ENCODE measurements at places on chromosomes 7 and 10.

GRCh38 chr7:67863911-67864310 lies 867.3 kb downstream of the TYW1 start:
- no peaks in the 10 kb centered on the region for H3K36me3 ChIP-seq
- H3K27ac ChIP-seq, result no peak overlapping the region
- no peaks in the 10 kb centered on the region for H3K4me1 ChIP-seq
- no peak for DNase-seq
- H3K4me3 ChIP-seq, result no peak overlapping the region

DNA sequence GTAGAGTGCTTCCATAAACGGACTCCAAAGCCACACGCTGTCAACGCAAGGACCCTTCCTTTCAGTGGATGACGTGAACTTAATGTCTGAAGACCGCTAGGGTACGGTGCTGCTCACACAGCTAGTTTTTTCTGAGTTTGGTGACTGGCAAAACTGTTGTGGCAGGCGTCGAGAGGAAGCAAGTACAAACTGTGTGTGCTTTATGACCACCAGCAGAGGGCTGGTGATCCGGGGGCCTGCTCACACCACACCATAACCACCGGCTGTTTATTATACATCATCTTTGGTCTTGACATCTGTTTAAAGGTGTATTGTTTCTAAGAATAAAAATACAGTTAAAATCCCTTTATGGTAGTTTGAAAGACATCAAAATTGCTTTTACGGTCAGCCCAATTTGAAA lies 37.1 kb upstream of the ATP6V0A4 start:
- H3K27ac ChIP-seq, result no peak overlapping the region
- DNase-seq, result no peak
- H3K4me3 ChIP-seq, result no peak overlapping the region
- H3K36me3 ChIP-seq, result no peaks in the 10 kb centered on the region
- peaks cover 4% of the 10 kb centered on the region for H3K27me3 ChIP-seq

- H3K27me3 ChIP-seq, result no peaks in the 10 kb centered on the region
- H3K4me1 ChIP-seq, result no peaks in the 10 kb centered on the region
- H3K4me3 ChIP-seq, result no peak overlapping the region
- H3K36me3 ChIP-seq, result no peaks in the 10 kb centered on the region
Observed at GRCh38 chr7:83011954-83012353, 150.7 kb downstream of the PCLO start.

DNA sequence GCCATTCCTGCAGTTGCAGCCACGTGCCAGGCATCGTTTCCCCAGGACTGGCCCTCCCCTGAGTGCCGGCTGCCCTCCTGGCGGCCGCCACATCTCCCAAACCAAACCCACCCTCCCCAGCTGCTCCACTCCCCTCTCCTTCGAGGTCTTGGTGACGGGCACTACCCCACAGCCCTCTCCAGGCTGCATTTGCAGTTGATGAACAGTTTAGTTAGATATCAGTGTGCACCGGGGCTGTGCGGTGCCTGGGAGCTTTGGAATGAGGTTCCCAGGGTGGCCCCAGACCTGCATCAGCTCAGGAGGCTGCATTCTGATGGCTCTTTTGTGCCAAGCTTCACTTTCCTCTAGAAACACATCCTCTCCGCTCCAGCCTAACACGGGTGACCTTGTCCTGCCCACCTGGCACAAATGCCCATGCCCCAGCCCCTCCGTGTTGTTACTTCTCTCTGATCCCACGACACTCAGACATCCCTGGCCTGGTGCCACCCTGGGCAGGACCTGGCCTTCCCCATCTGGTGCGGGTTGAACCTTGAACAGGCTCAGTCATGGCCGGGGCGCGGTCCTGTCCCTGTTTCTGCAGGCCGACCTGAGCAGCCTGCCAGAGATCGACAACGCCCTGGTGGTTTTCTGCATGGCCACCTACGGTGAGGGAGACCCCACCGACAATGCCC lies 14.5 kb downstream of the TMEM120A start:
- peaks cover 4% of the 10 kb centered on the region for H3K36me3 ChIP-seq
- H3K27ac ChIP-seq, result no peak overlapping the region
- no peaks in the 10 kb centered on the region for H3K4me1 ChIP-seq
- H3K4me3 ChIP-seq, result no peak overlapping the region

DNA sequence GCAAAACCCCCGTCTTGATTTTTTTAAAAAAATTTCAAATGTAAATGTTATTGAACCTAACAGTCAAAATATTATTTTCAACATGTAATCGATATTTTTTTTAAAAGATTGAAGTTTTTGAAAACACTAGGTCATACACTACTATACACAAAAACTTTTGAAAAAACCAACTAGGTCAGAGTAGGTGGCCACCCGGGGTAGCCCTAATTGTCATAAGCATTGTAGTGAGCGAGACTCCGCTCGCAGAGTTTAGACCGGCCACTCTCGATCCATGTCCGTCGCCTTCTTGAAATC lies 417 bp downstream of the RFC2 start:
- H3K27me3 ChIP-seq, result no peaks in the 10 kb centered on the region
- H3K27ac ChIP-seq, result peak overlapping the region; percentile 90
- peak overlapping the region; percentile 82 for H3K4me3 ChIP-seq
- peaks cover 10% of the 10 kb centered on the region for H3K4me1 ChIP-seq
- DNase-seq, result no peak

GRCh38 chr10:46220187-46220586 lies 66.6 kb upstream of the ANTXRL start:
- no peak overlapping the region for H3K27ac ChIP-seq
- H3K4me3 ChIP-seq, result no peak overlapping the region
- H3K4me1 ChIP-seq, result no peaks in the 10 kb centered on the region
- H3K27me3 ChIP-seq, result no peaks in the 10 kb centered on the region
- DNase-seq, result no peak

DNA sequence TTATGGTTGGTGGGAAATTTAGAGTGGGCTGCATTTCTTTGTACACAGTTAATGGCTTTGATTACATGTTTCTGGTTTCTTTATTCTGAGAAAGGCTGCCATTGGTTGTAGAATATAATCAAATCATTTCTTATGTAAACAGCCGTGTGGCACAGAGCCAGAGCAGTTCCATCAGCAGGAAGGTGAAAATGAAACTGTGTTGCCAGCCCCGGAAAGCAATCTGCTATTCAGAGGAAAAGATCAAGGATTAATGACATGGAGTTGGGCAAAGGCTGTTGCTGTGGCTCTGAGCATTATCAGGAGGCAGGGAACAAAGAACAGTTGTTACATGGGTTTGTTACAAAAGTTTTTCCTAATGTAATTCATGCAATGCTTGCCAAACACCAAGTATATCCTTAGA lies 74.2 kb upstream of the ZNF716 start:
- H3K4me3 ChIP-seq, result no peak overlapping the region
- H3K36me3 ChIP-seq, result no peaks in the 10 kb centered on the region
- no peak overlapping the region for H3K27ac ChIP-seq

DNA sequence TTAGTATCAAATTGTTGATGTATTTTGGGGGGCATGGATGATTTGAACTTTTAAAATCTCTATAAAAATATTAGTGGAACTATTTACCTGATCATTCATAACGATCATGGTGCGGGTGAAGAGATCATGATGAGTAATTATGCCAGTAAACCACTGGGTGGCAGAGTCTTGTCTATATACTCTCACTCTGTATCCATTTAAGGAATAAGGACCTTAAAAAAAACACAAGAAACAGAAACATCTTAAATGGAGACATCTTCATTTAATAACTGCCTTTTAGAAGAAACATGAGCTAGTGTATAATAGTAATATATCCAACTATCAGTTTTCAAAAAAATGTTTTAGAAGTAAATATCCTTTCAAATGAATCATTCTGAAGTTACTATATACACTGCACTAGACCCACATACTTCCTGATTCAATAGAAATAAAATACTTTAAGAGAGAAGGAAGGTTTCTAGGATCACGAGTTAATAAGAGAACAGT lies 84.0 kb downstream of the NRBF2 start:
- peaks cover 27% of the 10 kb centered on the region for H3K4me1 ChIP-seq
- no peaks in the 10 kb centered on the region for H3K27me3 ChIP-seq
- peaks cover 6% of the 10 kb centered on the region for H3K36me3 ChIP-seq
- peak; percentile 58 for DNase-seq
- H3K27ac ChIP-seq, result no peak overlapping the region

DNA sequence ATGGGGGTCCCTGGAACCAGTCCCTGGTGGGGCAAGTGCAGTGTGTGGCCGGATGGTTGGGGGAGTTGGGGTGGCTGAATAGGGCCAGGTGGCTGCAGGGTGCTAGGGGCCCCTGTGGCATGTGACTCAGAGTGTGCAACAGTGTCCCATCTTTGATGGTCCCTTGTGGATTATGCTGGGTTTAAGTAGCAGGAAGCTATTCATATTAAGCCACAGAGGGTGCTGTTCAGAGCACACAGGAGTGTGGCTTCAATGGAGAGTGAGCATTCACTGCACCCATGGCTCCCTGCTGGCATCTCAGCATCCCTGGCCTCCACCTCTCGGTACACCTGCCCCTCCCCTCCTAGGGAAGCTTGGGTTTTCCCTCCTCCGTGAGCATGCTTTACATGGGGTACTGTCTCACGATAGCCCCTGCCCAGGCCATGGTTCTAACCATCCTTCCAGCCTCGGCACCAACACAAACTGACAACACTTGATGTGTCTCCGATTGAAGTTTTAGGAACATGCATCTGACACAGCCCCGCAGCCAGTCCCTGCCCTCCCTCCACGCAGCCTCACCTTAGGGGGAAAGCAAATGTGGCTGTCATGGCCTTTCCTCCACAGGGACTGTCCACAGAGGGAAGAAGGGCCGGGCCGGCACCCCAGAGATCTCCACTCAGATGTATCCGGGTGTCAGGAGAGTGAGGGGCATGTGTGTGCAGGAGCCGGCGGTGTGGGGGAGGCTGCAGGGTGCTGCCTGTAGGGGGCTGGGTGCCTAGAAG lies 30.4 kb upstream of the PPIF start:
- no peaks in the 10 kb centered on the region for H3K27me3 ChIP-seq
- no peaks in the 10 kb centered on the region for H3K36me3 ChIP-seq

DNA sequence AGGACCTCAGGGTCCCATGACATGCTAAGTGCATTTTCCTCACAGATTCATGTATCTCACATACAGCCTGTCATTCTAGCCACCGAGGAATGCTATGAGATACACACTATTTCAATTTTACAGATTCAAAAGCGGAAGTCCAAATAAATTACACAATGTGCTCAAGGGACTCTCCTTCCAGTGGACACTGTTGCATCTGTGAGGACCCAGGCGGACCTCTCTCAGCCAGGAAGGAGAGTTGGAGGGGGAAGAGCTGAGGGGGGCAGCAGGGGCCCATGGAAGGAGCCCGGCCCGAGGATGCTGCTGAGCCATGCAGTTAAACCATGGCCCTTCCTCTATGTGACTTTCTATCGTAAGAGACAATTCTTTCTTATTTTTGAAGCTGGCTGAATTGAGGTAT lies 93.6 kb downstream of the VOPP1 start:
- H3K4me3 ChIP-seq, result no peak overlapping the region
- no peak for DNase-seq
- H3K27ac ChIP-seq, result no peak overlapping the region
- no peaks in the 10 kb centered on the region for H3K36me3 ChIP-seq
- H3K4me1 ChIP-seq, result peaks cover 53% of the 10 kb centered on the region

- no peaks in the 10 kb centered on the region for H3K4me1 ChIP-seq
- no peak for DNase-seq
- H3K36me3 ChIP-seq, result no peaks in the 10 kb centered on the region
- H3K4me3 ChIP-seq, result no peak overlapping the region
- H3K27me3 ChIP-seq, result no peaks in the 10 kb centered on the region
- H3K27ac ChIP-seq, result no peak overlapping the region
Observed at GRCh38 chr7:68423356-68423755, 1174.9 kb upstream of the AUTS2 start.

GRCh38 chr10:29358010-29358616 lies 69.2 kb downstream of the LYZL1 start:
- no peaks in the 10 kb centered on the region for H3K36me3 ChIP-seq
- H3K27ac ChIP-seq, result no peak overlapping the region
- no peaks in the 10 kb centered on the region for H3K4me1 ChIP-seq
- no peak overlapping the region for H3K4me3 ChIP-seq
- no peaks in the 10 kb centered on the region for H3K27me3 ChIP-seq

DNA sequence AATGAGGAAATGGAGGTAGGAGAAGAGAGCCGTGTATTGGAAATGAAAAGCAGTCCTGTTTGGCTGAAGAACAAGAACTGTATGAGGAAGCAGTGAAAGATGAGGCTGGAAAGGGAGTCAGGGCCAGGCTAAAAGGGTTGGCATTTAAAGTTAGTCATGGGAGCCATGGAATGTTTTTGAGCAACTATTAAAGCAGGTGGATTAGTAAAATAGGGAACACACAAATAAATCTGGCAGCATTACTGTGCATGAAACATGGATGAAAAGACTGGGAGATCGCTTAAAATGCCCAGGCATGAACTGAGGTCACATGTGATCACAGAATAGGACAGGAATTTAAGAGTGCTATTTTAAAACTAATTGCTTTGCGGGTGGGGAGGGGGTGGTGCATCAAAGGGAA lies 1.4 kb upstream of the IFRD1 start:
- DNase-seq, result no peak
- H3K36me3 ChIP-seq, result no peaks in the 10 kb centered on the region
- H3K27ac ChIP-seq, result no peak overlapping the region
- no peak overlapping the region for H3K4me3 ChIP-seq

Measured in CD8-positive, alpha-beta memory T cell (primary cell).